Gastrocnemius medialis (tissue), 4 donors: ENCODE measurements at places on chromosomes 1 and 21. TPM values are rescaled to one million over a fixed set of nuclear protein-coding genes. Genes with fewer than 3 reads are reported as not detected.

The TAS1R1 gene
- not detected for total RNA-seq

DNA sequence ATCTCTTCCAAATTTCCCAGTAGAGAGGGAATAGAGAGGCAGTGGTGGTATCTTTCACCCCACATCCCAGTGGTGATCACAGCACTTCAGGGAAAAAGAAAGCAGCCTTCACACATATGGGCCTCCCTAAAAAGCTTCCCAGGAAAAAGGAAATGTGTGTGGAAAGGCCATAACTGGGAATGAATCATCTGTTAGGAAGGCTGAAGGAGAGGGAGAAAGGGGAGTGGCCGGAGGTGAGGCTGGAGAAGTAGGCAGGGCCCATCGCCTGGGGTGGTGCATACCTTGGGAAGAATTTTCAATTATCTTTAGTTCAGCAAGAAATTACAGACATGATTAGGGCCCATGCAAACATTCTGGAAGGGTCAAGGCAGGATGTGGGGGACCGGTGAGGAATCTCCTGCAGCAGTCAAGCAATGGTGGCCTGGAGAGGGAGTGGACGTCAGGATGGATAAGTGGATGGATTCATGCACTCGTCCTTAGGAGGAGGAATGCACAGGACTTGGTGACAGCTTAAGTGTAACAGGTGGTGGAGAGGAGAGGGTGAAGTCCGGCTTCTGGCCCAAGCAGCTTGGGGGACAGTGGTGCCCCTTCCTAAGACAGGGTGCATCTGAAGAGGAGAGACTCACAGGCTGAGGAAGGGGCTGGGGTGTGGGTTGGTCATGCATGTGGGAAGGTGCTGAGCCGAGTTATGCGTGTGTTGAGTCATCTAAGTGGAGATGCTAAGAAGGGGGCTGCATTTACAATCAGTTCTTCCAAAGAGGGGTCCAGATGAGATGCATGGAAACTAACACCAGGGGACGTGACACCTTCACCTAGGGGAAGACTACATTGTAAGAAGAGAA lies 17.9 kb downstream of the HIVEP3 start:
- H3K36me3 ChIP-seq, result no peaks in the 10 kb centered on the region
- DNase-seq, result no peak

The ZFP69 gene
- 0.29 TPM for total RNA-seq

DNA sequence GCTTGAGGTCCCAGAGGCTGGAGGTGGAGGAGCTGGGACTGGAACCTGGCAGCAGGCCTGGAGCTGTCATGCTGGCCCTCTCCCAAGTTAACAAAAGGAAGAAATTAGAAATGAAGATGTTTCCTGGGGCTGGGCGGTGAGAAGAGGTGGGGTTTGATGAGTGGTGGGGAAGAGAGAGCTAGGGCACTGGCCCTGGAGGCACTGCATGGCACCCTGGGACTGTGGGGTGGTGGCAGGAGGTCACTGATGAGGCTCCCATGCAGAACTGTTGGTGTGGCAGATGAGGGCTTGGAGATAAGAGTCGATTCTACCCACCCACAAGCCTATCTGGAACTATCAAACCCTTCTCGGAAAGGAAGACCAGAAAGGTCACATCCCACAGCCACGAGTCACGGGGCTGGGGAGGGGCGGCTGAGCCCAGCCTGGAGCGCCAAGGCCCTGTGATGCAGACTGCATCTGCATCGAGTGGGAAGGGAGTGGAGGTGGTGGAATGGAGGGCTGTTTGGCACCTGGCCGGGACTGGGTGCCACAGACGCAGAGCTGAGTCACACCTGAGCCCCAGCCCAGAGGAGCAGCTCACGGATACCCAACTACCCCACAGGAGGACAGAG lies 29.4 kb downstream of the MRPL37 start:
- no peak for DNase-seq
- H3K27me3 ChIP-seq, result no peaks in the 10 kb centered on the region

The CYP4X1 gene
- 3.6 TPM for total RNA-seq

DNA sequence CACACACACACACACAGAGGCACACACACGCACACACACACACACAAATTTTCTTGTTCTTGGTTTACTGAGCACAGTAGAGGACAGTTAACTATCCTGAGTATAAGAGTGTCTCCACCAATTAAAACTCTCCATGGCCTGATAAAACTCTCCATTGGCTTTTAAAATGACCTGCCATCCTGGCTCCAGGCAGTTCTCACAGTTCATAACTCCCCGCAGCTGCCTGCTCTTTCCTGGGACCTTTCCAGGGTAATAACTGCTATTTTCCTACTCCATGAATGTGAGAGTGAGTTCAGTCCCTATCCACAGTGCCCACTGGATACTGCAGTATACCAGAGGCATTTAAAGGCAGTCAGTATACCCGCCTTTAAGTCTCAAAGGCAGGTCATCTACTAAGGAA lies 351.5 kb downstream of the PLPP3 start:
- H3K27me3 ChIP-seq, result no peaks in the 10 kb centered on the region
- H3K4me1 ChIP-seq, result peaks cover 6% of the 10 kb centered on the region
- H3K4me3 ChIP-seq, result no peak overlapping the region

GRCh38 chr1:3524556-3525203 lies 70.2 kb downstream of the ARHGEF16 start:
- H3K27me3 ChIP-seq, result no peaks in the 10 kb centered on the region
- peaks cover 8% of the 10 kb centered on the region for H3K4me1 ChIP-seq
- DNase-seq, result no peak
- no peaks in the 10 kb centered on the region for H3K36me3 ChIP-seq
- no peak overlapping the region for H3K27ac ChIP-seq

DNA sequence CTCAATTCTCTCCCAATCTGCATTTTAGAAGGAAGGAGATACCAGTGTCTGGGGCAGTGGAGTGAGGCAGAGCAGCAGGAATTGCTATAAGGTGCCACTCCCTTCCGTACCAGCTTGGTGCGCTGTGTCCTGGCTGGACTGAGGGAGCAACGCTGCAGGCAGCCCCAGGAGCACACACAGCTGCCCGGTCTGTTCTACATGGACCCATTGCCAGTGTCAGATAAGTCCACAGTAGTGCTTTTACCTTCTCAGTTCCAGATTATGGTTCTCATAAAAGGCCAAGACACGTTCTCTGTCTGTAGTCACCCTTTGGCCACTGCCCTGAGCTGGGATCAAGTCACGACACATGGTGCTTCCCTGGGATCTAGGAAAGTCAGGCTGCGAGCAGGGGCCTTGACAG lies 44.1 kb upstream of the BARHL2 start:
- no peaks in the 10 kb centered on the region for H3K4me1 ChIP-seq
- no peak overlapping the region for H3K4me3 ChIP-seq
- H3K27ac ChIP-seq, result no peak overlapping the region
- DNase-seq, result no peak
- no peaks in the 10 kb centered on the region for H3K27me3 ChIP-seq
- H3K36me3 ChIP-seq, result no peaks in the 10 kb centered on the region

DNA sequence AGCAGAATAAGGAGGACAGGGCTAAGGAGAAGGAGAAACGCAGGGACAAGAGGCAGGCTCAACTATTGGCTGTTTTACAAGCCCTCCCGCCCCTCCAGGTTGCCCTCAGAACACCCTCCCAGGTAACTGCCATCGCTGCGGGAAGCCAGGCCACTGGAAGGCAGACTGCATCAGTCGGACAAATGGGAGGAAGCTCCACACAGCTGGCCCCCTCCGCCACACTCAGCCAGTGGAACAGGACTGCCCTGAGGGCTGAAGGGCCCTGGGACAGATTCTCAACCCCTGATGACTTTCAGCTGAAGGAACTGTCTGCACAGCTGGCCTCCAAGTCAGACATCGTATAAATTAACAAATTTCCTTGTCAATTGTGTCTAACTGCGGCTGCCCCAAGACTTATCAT lies 21.8 kb downstream of the LRRC3 start:
- no peaks in the 10 kb centered on the region for H3K27me3 ChIP-seq
- DNase-seq, result no peak
- H3K4me3 ChIP-seq, result no peak overlapping the region
- no peak overlapping the region for H3K27ac ChIP-seq

DNA sequence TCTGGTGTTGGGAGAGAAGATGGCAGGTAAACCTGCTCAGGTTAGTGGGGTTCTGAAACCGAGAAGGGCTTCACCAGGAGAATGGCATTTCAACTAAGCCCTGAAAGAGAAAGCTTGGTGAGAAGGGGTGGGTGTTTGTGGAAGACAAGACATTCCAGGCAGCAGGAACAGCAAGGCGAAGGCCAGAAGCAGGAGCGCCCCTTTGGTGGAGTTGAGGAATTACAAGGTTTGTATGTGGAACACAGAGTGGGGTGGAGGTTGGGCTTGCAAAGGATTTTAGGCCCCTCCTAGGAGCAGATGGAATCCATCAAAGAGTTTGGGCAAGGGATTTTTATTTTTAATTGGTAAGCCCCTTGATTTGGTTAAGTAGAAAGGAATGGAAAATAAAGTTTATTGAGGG lies 24.8 kb upstream of the ELOA start:
- H3K27me3 ChIP-seq, result no peaks in the 10 kb centered on the region
- no peak overlapping the region for H3K4me3 ChIP-seq
- no peak for DNase-seq
- peaks cover 6% of the 10 kb centered on the region for H3K4me1 ChIP-seq

The CD5L gene
- total RNA-seq, result not detected

The IFI44L gene
- 8.3 TPM for total RNA-seq

DNA sequence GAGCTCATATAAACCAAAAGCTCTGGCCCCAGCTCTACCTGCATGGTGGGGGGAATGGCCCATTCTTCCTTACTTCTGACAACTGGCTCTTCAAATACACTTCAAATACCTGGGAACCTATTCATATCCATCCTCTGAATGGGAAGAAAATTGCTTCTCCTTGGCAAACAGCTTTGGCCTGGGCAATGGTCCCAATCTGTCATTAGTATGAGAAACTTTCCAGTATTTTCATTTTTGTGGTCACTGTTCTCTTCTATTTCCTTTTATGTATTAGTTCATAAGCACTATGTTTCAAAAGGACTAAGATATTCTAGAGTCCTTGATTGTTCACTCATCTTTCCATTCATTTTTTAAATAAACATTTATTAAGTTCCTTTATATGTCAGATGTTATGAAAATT lies 5.2 kb upstream of the HSD3B2 start:
- H3K4me3 ChIP-seq, result no peak overlapping the region
- no peak overlapping the region for H3K27ac ChIP-seq
- DNase-seq, result no peak
- no peaks in the 10 kb centered on the region for H3K27me3 ChIP-seq
- H3K36me3 ChIP-seq, result no peaks in the 10 kb centered on the region
- H3K4me1 ChIP-seq, result no peaks in the 10 kb centered on the region

DNA sequence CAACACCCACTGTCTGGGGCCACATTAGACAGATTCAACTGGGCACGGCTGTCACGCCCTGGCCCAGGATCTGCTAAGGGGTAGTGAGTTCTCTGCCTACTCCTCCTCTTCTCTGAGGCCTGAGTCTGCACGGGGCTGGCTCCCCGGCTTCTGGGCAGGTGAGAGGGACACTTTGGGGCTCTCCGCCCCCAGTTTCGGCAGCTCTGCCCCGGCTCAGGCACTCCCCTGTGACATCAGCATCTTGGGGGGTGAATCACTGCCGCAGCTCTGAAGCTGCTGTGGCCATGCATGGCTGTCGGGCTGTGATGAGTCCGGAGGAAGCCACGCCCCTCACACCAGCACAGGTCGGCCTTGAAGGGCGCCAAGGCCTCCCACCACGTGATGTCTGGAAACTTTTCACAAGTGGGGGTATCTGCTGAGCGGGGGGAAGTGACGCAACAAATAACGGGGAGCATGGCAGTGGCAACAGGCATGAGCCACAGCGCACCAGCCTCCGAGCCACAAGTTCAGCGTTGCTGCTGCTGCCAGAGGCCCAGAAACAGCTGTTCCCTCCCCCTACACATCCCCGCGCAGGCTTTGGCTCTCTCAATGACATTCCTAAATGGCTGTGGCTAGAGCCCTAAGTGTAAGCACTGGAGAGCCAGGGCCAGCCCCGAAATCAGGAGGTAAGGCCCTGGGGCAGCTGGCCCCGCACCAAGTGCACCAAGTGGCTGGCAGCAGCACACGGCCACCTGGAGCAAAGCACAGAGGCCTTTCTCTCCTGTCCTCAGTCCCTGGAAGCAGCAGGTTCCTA lies 26.3 kb downstream of the ZBTB17 start:
- H3K36me3 ChIP-seq, result no peaks in the 10 kb centered on the region
- H3K4me3 ChIP-seq, result peak overlapping the region; percentile 39
- H3K4me1 ChIP-seq, result peaks cover 58% of the 10 kb centered on the region
- DNase-seq, result peak; percentile 86
- peak overlapping the region; percentile 86 for H3K27ac ChIP-seq
- no peaks in the 10 kb centered on the region for H3K27me3 ChIP-seq

The ARHGAP29 gene
- 12.2 TPM for total RNA-seq

DNA sequence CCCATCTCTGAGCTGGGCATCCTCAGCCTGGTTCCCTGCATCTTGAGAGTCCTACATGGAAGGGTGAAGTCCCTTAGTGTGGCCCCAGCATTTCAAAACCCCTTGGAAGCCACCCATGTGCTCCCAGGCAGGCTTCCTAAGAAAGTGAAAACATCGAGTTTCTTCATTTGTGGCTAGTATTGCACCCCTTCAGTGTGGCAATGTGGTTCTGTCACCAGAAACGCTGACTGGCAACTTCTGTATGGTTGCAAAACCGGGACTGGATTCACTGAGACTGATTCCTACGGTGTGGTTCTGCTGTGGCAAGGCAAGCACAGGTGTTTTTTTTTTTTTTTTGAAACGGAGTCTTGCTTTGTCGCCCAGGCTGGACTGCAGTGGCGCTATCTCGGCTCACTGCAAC lies 9.0 kb upstream of the IFNGR2 start:
- no peak overlapping the region for H3K27ac ChIP-seq
- H3K36me3 ChIP-seq, result no peaks in the 10 kb centered on the region
- no peak overlapping the region for H3K4me3 ChIP-seq
- no peaks in the 10 kb centered on the region for H3K4me1 ChIP-seq

The LRRC3 gene
- total RNA-seq, result 0.58 TPM
